ENCODE measurements at places on chromosomes 4 and X. TPM values are rescaled to one million over a fixed set of nuclear protein-coding genes. Genes with fewer than 3 reads are reported as not detected.

DNA sequence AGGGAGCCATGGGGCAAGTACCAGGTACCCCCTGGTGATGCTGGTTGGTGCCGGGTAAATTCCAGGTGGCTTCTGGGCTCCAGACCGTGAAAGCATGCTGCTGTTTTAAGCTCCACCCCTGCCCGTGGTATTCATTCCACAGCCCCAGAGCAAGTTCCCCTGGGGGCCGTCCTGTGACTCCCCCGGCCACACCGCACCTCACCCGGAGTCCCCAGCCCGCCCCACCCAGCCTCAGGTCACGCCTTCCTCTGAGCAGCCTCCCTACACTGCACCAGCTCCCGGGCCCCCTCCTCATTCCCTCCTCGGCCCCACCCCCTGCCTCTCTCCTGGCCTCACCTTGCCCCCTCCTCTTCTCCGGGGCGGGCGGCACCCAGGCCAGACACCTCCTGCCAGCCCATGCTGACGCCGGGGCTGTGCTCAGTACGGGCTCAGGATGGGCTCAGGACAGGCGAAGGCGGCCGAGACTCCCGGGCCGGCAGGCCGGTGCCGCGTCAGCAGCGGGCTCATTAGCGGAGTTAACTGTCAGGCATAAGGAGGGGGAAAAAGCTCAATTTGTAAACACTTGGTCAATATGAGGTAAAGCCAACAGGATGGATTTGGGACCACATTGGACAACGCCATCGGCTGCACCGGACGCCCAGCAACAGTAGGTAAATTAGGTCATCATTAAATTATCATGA is 127.4 kb downstream of the FAM53A start:
- no peaks in the 10 kb centered on the region for H3K36me3 ChIP-seq

DNA sequence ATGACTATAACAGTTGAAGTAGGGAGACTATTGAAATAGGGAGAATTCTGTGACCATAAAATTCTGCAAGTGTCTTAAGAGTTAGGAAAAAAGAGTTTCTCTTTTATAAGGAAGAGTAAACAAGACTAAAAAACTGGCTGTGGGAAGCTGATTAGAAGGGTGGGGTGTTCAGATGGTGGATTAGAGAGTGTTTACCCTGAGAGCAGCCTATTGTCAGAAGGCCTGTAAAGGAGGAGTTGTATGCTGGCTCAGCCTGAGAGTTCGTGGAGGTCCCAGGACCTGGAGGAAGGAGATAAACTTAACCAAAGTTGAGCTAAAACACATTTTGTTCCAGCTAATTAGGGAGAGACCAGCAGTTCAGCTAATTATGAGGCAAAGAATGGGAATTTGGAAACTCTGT is 629.7 kb downstream of the PCDH7 start:
- DNase-seq = no peak
- no peaks in the 10 kb centered on the region for H3K27me3 ChIP-seq
- H3K4me1 ChIP-seq = no peaks in the 10 kb centered on the region
- H3K4me3 ChIP-seq = no peak overlapping the region
- H3K36me3 ChIP-seq = no peaks in the 10 kb centered on the region

GRCh38 chr4:110128029-110128428 is 70.4 kb downstream of the ELOVL6 start:
- H3K27ac ChIP-seq = no peak overlapping the region
- H3K4me1 ChIP-seq = no peaks in the 10 kb centered on the region
- H3K4me3 ChIP-seq = no peak overlapping the region
- no peak for DNase-seq
- H3K27me3 ChIP-seq = no peaks in the 10 kb centered on the region
- peaks cover 3% of the 10 kb centered on the region for H3K36me3 ChIP-seq

- H3K27ac ChIP-seq = no peak overlapping the region
- peaks cover 3% of the 10 kb centered on the region for H3K4me1 ChIP-seq
Observed at GRCh38 chr4:63361628-63362027, 1047.6 kb downstream of the TECRL start.

GRCh38 chr4:71697031-71697430 is 86.8 kb downstream of the GC start:
- no peak overlapping the region for H3K27ac ChIP-seq
- H3K27me3 ChIP-seq = peaks cover 4% of the 10 kb centered on the region
- no peaks in the 10 kb centered on the region for H3K36me3 ChIP-seq
- peaks cover 41% of the 10 kb centered on the region for H3K4me1 ChIP-seq

DNA sequence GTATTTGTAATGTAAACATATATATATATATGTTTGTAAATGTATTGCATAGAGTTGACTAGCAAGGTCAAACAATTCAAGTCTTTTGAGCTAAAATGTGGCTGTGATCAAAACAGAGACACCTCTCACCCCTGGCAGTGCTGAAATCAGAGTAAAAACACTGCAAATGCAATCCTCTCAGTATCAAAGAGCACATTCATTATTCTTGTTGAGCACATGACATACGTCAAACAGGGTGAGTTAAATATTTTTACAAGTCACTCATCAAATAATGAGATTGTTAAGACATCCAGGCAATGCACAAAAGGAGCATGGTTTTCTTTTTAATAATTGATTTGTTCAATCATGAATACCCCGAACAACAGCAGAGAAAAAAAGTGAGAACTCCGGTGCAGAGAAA is 114.1 kb upstream of the KCNIP4 start:
- DNase-seq = no peak
- H3K4me3 ChIP-seq = no peak overlapping the region
- no peaks in the 10 kb centered on the region for H3K36me3 ChIP-seq

TMPRSS11D gene
- total RNA-seq = not detected

- H3K27me3 ChIP-seq = no peaks in the 10 kb centered on the region
- no peaks in the 10 kb centered on the region for H3K36me3 ChIP-seq
- H3K4me1 ChIP-seq = peaks cover 37% of the 10 kb centered on the region
- H3K27ac ChIP-seq = no peak overlapping the region
Observed at GRCh38 chr4:107065201-107065600, 29.1 kb upstream of the DKK2 start.

GRCh38 chrX:63993936-63994335 is 208.9 kb upstream of the ARHGEF9 start:
- DNase-seq = no peak
- H3K27me3 ChIP-seq = no peaks in the 10 kb centered on the region
- H3K27ac ChIP-seq = no peak overlapping the region
- H3K4me3 ChIP-seq = no peak overlapping the region

DNA sequence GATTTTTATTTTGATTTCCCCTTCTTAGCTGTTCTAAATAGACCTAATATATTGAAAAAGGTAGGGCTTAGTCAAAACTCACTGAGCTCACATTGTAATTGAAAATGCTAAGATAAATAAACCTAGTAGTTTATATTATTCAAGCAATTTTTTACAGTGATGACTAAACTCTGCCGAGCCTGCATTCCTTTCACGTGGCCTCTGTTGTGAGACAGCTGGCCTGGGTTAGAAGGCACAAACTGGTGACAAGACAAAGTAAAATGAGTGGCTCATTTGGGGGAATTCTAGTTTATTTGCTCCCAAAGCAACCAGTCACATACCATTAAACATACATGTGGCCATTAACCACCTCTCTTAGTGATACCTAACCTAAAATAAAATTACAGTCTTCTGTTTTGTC is 169.4 kb upstream of the TEX13C start:
- H3K36me3 ChIP-seq = no peaks in the 10 kb centered on the region
- H3K4me3 ChIP-seq = no peak overlapping the region
- DNase-seq = no peak
- no peak overlapping the region for H3K27ac ChIP-seq
- H3K4me1 ChIP-seq = no peaks in the 10 kb centered on the region

GRCh38 chrX:63503541-63503940 is 152.4 kb upstream of the SPIN4 start:
- DNase-seq = no peak
- H3K27ac ChIP-seq = no peak overlapping the region
- no peaks in the 10 kb centered on the region for H3K27me3 ChIP-seq
- no peak overlapping the region for H3K4me3 ChIP-seq

DMD gene
- 201 TPM for total RNA-seq

LEF1 gene
- 3.1 TPM for total RNA-seq

PNMA3 gene
- 0.67 TPM for total RNA-seq

Data from chondrocyte (in vitro differentiated cells).